Stimulated activated CD8-positive, alpha-beta memory T cell treated with anti-CD3 and anti-CD28 coated beads, Interleukin-15, amount 100 ng/mL, for 4 hours (primary cell): ENCODE measurements at places on chromosomes 6 and 20.

DNA sequence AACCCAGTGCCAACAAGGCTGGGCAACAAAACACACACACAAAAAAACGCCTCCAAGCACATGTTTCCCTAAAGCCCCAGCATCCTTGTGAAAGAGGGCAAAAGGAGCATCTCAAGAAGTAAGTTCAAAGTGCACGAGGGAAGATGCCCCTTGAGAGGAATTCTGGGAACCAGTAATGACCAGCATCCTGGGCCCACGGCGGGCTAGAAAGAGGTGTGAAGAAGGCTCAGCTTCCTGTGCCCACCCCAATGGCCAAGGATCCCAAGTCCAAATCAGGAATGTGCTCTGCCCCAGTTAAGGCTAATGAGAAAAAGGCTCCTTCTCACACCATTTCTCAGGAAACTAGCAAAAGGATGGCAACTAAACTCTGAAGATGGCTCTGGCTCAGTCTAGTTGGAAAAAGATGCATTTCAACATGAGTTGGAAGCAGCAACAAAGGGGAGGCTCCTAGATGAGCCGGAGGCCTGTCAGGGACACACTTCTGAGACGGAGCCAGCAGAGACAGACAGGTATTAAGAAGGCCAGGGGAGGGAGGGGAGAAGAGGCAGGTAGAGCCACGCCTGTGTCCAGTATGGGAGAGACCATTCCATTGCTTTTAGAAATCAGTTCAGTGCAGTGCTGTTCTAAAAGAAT, 3.2 kb downstream of the RIMS4 start:
- DNase-seq = no peak

- DNase-seq = no peak
These were observed 665.2 kb downstream of the DOK5 start for GRCh38 chr20:55140631-55141030.

GRCh38 chr20:1203630-1204029, 376 bp downstream of the C20orf202 start:
- no peak for DNase-seq

- no peak for DNase-seq
These were observed 22.1 kb upstream of the SLC22A7 start for GRCh38 chr6:43275801-43276576.

- no peak for DNase-seq
These were observed 3.0 kb downstream of the FLRT3 start for GRCh38 chr20:14334306-14334930.

DNA sequence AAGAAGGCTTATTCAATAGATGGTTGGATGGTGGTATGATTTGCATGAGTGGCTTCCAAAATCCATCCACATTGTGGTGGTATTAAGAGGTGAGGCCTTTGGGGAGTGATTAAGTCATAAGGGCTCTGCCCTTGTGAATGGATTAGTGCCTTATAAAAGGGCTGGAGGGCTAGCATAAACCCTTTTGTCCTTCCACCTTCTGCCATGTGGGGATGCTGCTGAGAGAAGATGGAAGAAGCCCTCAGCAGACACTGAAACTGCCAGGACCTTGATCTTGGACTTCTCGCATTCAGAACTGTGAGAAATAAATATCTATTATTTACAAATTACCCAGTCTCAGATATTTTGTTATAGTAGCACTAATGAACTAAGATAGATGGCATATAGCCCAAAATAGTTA, 27.8 kb upstream of the SRPK1 start:
- no peak for DNase-seq

DNA sequence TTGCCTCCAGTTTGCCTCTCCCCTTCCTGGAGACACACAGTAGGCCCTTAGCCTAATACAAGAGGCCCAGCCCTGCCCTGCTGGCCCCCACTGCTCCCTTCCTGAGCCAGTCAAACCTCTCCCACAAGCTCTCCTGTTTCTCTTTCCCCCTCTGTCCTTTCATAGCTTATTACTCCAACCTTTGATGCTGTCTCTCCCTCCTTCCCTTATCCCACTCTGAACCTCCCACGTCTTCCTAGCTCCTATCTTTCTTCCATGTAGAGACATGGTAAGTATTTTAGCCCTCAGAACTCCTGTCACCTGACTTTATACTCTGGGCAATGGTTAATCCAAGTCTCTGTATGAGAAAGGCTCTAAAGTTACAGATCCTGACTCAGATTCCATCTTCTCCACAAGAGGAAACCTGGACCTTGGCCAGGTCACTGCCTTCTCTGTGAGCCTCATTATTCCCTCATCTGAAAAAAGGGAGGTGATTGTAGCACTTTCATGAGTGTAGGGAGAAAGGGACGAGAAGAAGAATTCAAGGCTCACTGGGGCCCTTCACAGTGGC, 6.7 kb downstream of the TGIF2 start:
- no peak for DNase-seq
